CD4-positive, alpha-beta T cell treated with Interleukin-12 subunit alpha and Interleukin-12 subunit beta, for 1 hour (primary cell): ENCODE measurements at places on chromosomes 3 and 15.

GRCh38 chr3:147945968-147946519 lies 536.9 kb downstream of the ZIC1 start:
- no peak for DNase-seq

DNA sequence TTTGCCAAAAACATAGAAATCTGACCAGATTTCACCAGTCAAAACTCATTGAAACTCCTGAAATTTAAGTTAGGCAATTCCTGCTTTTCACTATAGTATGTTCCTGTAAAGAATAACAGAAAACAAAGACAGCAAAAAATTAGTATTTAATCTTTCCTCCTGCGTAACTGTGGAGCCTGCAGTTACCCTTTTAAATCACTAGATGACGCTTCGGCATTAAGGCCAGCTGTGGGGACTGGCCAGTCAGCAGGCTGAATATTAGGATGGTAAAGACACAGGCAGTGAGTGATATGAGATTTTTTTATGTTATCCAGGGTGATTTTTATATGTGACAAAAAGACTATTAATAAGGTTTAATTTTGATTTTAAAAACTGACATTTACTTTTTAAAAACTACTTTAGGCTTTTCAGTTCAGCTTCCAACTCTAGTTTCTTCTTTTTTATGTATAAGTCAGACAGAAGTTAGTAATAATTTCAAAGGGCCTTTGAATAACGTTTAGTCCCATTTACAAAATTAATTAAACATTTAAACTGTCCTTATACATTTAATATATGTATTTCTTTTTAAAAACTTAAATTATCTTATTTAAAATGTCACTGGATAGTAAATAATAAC lies 165.1 kb downstream of the PPM1L start:
- no peak for DNase-seq

DNA sequence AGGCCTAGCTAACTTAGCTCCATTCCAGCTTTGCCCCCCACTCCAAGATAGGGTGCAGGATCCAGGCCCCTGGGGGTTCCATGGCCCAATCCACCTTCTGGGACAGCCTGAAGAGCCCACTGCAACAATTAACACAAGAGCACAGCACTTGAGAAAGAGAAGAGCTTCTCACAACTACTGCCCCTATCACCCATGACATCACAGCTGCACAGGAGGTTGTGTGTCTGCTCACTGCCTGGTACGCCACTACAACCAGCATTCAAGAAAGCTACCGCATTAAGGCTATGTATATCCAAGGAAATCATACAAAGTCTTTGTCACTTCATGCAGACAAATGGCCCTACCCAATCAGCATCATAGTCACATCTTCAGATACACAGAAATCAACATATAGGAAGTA lies 62.0 kb downstream of the MYO5A start:
- no peak for DNase-seq

GRCh38 chr15:48614051-48614450 lies 31.5 kb downstream of the FBN1 start:
- DNase-seq: no peak

DNA sequence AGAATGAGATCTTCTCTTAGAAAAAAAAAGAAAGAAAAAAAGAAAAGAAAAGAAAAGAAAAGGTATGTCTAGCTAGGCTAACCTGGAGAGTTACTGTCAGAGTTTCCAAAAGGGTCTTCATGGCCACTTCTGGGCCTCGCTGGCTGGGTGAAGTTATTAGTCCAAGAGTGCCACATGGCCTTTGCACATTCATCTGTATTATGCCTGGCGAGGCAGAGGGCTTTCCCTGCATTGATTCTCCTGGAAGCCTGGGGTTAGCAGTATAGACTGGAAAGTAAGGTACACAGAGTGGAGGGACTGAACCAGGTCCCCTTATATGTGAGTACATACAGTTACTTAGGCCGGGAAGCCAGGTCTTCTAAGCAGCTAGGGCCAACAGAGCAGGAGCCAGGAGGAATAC lies 54.8 kb upstream of the CGNL1 start:
- no peak for DNase-seq

GRCh38 chr3:136008221-136008620 lies 42.7 kb downstream of the PPP2R3A start:
- no peak for DNase-seq

- no peak for DNase-seq
Measured at GRCh38 chr15:39474657-39475056, 106.2 kb upstream of the THBS1 start.

GRCh38 chr3:127170814-127171213 lies 22.1 kb upstream of the PRR23E start:
- DNase-seq: no peak
